HTR-8/SVneo (cell line): ENCODE measurements at places on chromosomes 2 and 18.
A peak's percentile ranks its signal among the peaks of the same experiment; 100 is the strongest.

DNA sequence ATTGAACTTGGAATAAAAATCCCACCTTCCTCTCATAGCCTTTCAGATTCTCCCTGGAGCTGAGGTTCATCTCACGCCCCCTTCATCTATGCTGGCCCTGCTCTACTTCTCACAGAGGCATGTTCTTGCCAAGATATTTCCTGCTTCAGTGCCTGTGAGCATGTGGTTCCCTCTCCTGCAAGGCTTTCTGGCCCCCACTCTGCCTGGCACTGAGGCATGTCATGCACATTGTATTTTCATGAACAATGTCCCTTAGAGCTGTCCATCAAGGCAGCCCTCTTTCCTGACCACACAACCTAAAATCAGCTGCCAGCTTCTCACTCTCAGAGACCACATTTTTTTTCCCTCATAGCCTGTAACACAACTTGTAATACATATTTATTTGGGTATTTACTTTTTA lies 18.0 kb upstream of the HK2 start:
- DNase-seq, result no peak

DNA sequence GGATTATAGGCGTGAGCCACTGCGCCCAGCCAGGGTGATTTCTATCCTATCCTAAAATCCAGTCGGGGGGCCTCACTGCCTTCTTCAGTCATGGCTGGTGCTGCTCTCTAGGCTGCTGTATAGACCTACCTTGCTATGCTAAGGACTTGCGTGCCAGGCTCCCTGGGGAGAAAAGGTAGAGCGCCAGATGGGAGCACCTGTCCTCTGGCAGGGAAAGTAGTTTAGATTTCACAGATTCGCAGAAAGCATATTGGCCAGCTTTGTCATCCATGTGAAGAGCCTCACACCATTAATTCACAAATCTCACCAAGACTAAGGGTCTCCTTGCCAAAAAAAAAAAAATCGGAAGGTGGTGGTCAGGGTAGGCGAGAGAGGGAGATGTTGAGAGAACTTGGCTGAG lies 217.6 kb downstream of the ATAD2B start:
- no peak for DNase-seq

- no peak for DNase-seq
Observed at GRCh38 chr2:58221909-58222308, 19.2 kb downstream of the FANCL start.

DNA sequence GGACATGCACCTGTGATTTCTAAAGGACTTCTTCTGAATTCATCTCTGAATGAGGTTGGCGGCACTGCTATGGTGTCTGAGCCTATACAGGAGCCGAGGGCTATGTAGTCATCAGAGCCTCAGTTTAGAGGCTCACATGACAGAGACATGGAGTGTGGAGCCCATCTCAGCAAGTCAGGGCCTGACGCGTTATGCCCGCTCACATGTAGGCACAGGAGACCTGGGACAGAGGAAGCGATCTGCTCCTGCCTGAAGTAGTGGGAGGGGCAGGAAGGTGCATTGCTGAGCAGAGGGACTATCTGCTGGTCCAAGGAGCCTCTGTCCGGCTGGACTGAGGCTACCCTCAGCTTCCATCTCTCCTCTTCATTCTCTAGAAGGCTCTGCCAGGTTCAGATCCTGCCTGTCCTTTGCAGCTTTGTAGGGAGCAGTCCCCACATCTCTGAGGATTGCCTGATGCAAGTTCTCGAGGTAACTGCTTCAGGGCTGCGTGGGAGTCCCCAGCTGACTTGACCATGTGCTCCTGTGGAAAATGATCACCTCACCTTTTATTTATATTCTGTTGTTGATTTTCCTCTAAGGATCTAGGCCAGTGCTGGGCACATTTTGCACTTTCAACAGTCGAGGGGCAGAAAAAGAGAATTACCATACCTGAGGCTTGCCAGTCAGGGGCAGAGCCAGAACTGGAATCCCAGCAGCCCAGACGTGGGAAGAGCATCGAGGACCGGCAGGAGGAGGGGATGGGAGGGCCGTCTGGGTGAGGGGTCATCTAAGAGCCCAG lies 16.6 kb downstream of the KLHL29 start:
- DNase-seq, result no peak

DNA sequence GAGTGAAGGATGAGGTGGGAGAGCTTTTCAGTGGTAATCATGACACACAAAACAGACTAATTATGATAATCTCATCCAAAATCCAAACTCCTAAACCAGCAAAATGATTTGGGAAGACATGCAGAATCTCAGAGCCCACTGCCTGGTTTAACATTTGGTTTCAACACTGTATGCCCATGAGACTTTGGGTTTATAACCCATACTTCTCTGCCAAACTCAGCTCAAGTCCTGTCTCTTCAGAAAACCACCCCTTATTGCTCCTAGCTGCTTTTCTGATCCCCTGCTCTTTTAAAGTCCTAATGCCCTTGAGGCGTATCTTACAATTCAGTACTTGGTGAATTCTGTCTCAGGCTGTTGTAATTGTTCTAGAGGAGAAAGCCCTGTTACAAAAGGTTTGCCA lies 593.0 kb upstream of the ID2 start:
- DNase-seq, result no peak

- DNase-seq, result no peak
Observed at GRCh38 chr2:24898122-24899109, 21.6 kb downstream of the ADCY3 start.

GRCh38 chr2:22497064-22497463 lies 887.9 kb upstream of the KLHL29 start:
- DNase-seq, result no peak

- no peak for DNase-seq
Observed at GRCh38 chr2:99707592-99707991, 217.8 kb upstream of the REV1 start.

DNA sequence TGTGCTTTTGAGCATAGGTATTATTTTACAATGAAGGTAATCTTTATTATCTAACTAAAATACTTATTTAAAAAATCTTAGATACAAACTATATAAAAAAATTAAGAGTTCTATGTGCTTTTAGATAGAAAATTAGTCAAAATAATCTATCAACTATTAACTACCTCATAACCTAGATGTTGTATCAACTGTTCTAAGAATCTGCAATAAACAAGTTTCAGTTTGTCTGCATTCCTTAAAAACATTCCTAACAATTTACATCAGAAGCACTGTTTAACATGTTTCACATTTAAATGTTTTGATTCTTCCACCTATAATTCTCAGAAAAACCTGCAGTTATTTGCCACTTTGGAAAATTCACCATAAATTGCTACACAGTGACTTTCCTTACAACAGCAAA lies 33.3 kb downstream of the NDUFS1 start:
- DNase-seq, result no peak

GRCh38 chr2:126510356-126510755 lies 145.6 kb upstream of the GYPC start:
- no peak for DNase-seq

- DNase-seq, result no peak
Observed at GRCh38 chr2:164761737-164762460, 79.7 kb downstream of the COBLL1 start.

- no peak for DNase-seq
Observed at GRCh38 chr18:10130606-10131005, 216.8 kb downstream of the VAPA start.

DNA sequence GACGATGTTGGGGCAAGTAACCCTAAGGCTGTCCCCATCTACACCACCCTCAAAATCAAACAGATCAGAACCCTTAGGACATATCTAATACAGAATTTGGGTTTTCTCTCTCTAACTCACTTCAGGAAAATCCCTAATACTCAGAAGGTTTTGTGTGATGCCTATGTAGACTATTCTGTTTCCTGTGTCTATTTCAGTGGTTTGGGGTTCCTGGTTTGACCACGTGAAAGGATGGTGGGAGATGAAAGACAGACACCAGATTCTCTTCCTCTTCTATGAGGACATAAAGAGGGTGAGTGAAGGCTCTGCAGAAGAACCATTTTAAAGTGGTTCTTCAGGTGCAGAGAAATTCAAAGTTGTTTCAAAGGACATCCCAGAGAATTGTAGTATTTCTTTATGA lies 16.3 kb downstream of the SULT1C2 start:
- no peak for DNase-seq

DNA sequence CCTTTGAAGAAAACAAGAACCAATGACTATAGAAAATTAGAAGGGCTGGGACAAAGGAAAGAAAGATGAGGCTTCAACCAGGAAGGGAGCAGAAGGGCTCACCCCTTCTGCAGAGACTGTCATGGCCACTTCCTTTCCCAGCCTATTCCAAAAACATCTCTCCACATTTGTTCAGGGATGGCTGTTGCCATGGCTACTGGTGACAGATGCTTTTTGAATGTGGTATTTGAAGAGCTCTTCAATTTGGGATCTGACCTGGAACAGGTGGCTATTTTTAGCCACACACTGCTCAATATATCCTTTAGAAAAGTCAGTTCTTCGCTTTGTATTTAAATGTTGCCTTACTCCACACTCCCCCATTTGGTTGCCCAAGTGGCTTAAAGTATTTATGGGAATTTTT lies 64.1 kb upstream of the LCLAT1 start:
- DNase-seq, result no peak

- DNase-seq, result no peak
Observed at GRCh38 chr2:164696634-164697033, 75.4 kb upstream of the GRB14 start.

GRCh38 chr2:96527286-96528005 lies 9.1 kb upstream of the ARID5A start:
- peak; percentile 58 for DNase-seq

DNA sequence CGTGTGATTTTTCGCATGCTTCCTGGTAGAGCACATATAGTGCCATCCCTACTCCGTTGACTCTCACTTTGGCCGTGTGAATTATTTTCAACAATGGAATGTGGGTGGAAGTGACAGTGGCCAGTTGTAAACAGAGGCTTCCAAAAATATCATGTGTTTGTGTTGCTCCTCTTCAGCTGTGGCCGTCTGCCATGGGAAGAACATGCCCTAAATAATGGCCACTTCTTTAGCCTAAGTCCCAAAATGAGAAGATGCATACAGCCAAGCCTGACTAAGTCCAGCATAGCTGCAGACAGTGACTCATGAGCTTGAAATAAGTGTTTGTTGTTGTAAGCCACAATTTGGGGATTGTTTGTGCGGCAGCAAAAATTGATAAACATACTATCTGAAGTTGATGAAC lies 8.9 kb upstream of the GALNT1 start:
- DNase-seq, result no peak

GRCh38 chr18:74456349-74457042 lies 612 bp downstream of the DIPK1C start:
- no peak for DNase-seq

GRCh38 chr2:237640493-237640998 lies 13.2 kb downstream of the LRRFIP1 start:
- DNase-seq, result no peak

DNA sequence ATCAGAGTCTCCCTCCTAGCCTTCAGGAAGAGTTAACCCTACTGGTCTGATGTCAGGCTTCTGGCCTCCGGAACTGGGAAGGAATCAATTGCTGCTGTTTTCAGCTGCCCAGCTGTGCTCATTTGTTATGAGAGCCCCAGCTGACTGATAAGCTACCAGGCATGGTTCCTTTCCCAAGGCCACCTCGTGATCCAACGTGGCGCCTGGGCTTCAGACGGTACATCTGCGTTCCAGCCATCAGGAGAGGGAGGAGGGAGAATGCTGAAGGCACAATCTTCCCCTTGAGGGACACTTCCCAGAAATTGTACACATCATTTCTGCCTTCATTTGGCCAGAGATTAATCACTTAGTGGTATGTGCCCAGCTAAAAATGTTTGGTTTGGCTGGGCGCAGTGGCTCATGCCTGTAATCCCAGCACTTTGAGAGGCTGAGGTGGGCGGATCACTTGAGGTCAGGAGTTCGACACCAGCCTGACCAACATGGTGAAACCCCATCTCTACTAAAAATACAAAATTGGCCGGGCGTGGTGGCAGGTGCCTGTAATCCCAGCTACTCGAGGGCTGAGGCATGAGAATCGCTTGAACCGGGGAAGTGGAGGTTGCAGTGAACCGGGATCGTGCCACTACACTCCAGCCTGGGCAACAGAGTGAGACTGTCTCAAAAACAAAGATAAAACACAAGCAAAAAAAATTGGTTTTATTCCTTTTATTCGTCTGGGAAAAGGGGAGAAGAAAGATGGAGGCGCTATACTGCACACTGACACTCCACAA lies 10.5 kb upstream of the ARMC9 start:
- no peak for DNase-seq

DNA sequence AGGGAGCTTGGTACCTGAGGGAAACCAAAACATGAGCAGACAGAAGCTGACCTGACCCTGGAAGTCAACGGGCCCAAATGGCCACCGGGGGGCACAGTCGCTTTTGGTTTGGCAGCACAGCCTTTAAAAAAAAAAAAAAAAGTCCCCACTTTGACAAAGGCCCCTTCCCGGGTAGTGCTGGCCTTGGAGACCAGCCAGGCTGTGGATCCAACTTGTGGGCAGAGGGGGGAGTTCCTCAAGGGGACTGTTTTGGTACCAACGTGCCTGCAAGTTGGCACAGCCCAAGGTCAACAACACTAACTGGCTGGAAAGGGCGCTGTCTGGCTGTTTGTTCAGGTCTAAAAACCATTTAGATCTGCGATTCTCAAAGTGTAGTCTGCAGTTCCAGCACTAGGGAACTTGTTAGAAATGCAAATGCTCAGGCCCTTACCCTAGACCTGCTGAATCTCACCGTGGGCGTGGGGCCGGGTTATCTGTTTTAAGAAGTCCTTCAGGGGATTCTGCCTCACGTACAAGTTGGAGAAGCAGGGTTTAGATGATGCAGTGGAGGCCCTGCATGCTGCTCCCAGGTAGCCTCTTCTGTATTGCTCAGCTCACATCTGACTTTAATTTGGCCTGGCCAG lies 83.0 kb downstream of the LPIN1 start:
- DNase-seq, result peak; percentile 67

DNA sequence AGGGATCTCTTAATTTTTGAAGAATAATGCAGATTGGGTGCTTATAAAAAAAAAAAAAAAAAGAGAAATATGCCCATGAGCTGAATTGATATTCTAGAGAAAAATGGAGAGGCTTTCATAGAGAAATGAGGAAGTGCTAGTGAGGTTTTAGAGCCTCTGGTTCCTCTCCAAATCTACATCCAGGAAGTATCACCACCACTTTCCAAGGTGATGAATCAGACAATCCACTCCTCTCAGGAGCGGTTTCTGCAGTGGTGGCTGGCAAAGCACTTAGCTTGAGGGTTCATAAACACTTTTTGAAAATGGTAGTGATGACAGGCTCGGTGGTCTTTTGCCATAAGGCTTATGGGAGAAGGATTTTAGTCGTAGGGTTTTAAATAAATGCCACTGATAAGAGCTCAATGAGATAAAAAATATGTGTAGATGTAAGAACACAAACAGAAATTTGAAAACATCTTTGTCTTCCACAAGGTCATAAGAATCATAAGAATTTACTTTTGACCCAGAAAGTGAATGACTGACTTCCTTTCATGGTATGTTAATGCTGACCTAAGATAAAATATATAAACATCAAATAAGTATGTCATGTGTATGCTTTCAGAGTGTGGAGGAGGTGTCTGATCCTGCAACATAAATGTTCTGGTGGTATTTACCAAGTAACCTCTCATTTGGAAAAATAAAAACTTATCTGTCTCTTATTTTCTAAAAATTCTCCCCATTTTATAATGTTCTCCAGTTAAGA lies 42.1 kb upstream of the DSG1 start:
- no peak for DNase-seq

GRCh38 chr2:5367321-5367720 lies 324.9 kb upstream of the SOX11 start:
- no peak for DNase-seq
